Stimulated activated CD8-positive, alpha-beta memory T cell treated with anti-CD3 and anti-CD28 coated beads, Interleukin-12 subunit alpha, Interleukin-12 subunit beta, amount 100 ng/mL, for 4 hours (primary cell): ENCODE measurements at places on chromosomes 7 and 10.

- DNase-seq = no peak
These were observed 14.8 kb downstream of the NRCAM start for GRCh38 chr7:108441392-108441955.

DNA sequence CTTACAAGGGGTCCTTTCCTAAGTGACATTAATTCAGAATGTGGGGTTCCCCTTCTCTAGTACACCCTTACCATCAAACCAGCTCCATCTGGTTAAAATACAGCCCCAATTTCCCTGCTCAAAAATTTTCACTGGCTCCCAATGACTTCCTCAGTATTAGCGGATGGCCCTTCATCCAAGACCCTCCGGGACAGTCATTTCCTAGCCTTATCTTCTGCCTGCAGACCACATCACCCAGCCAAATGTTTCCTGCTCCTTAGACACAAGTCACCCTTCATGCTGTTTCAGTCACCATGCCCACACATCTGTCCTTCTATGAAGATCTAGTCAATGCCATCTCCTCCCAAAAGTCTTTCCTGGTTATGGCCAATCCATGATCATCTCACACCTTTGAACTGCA, 45.2 kb downstream of the PARD3 start:
- DNase-seq = no peak

GRCh38 chr7:116354171-116354545, 143.8 kb downstream of the TES start:
- no peak for DNase-seq

DNA sequence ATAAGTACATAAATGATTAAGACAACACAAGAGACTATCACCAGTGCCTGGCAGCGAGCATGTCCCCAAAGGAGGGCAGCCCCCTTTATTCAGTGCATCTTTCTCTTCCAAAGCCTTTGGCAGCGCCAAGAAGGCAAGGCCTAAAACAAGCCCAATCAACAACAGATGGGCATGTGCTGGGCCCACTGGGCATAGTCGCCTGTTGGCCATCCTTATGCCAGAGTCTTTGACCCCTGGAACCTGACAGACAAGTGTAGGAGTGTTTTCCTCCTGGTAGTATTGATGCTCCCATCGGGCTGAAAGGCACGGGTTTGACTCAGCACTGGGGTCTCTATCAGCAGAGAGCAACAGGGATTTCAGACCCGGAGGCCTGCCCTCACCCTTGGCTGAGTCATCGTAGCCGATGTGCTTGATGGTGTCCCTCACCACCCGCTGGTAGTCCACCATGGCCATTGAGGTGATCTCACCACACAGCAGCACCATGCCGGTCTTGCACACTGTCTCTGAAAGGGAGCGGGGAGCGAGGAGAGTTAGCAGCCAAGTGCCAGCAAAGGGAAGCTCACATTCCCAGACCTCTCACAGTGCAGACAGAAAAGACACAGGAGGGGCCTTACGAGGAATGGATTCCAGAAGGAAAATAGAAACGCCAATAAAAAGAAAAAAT, 5.8 kb downstream of the MAT1A start:
- no peak for DNase-seq

- no peak for DNase-seq
These were observed 137.5 kb upstream of the RHEB start for GRCh38 chr7:151657173-151657572.

- DNase-seq = no peak
These were observed 285.1 kb downstream of the ZEB1 start for GRCh38 chr10:31604096-31604495.

DNA sequence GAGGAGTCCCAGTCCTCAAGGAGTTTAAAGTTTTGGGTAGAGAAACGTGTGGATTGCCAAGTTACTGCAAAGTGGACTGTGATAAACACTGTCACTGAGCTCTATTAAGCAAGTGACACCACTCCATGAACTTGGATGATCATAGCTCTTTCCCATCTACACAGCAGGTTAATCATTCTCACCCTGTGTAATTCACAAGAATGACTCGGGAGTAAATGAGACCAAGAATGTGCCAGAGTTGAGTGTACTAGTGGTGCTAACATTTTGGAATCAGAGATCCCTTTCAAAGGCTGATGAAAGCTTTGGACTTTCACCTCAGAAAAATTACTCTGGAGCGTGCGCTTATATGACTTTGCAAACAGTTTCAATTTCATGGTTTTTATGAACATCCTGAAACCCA, 80.8 kb downstream of the RBM20 start:
- DNase-seq = no peak

DNA sequence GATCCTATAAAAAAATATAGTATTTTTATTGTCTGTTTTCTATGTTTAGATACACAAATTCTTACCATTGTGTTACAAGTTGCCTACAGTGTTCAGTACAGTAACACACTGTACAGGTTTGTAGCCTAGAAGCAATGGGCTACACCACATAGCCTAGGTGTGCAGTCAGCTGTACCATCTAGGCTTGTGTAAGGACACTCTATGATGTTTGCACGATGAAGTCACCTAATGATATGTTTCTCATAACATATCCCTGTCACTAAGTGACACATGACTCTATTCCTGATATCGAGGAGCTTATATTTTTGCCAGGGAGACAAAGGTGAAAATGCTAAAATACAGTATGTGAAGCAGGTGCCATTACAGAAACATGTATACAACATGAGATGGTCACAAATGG, 18.6 kb downstream of the ZNF25 start:
- no peak for DNase-seq
